ENCODE measurements at places on chromosomes 1 and 21.

- DNase-seq = no peak
These were observed 8.0 kb upstream of the TMEM52 start for GRCh38 chr1:1926886-1927660.

DNA sequence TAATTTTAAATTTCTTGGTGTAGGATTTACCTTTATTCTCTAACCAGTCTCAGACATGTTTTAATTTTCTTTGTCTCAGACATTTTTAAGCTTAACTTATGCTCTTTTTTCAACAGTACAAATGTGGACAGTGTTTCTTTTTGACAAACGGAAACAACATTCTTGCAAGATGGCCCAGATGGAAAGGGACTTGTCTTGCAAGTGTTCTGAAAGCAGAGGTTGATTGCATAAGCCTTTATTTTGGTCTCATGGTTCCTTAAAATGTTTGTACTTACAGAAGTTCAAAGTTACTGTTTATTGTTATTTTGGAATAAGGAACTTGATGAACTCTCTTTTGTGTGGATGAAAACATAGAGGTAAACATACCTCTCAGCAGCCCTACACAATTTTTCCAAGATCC, 22.9 kb downstream of the SMAP2 start:
- DNase-seq = no peak

DNA sequence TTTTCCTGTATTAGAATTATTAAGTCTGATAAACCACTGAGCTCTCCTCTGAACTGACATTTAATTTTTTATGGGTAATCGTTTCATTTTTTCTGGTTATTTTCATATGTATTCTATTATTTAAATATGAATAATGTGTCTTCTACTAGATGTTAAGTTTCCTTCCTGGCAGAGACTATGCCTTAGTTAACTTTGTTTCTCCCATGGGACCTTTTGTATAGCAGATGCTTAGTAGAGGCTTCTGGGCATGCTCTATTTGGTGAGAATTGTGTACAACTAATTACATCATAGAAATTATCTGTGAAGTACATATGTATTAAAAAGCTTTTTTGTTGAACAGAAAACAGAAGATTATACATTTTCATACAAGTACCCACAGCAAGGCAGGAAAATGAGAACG, 23.4 kb downstream of the CTBS start:
- no peak for DNase-seq

DNA sequence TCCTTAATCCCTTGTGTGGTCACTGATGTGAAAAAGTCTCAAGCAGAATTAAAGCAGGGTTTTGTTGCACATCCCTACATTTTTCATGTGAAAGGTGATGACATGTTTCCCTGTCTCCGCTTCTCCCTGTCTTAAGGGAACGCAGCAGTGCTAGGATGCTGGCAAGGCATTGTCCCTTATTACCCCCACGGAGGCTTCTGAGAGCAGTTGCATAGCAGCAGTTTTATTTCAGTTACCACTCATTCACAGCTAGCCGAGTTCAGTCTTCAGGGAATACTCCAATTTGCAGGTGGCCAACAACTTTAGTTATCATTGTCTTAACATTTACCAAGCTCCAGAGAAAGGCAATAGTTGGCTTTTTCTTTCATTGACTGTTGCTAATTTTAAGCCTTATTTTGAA, 89.1 kb downstream of the CLEC20A start:
- no peak for DNase-seq

DNA sequence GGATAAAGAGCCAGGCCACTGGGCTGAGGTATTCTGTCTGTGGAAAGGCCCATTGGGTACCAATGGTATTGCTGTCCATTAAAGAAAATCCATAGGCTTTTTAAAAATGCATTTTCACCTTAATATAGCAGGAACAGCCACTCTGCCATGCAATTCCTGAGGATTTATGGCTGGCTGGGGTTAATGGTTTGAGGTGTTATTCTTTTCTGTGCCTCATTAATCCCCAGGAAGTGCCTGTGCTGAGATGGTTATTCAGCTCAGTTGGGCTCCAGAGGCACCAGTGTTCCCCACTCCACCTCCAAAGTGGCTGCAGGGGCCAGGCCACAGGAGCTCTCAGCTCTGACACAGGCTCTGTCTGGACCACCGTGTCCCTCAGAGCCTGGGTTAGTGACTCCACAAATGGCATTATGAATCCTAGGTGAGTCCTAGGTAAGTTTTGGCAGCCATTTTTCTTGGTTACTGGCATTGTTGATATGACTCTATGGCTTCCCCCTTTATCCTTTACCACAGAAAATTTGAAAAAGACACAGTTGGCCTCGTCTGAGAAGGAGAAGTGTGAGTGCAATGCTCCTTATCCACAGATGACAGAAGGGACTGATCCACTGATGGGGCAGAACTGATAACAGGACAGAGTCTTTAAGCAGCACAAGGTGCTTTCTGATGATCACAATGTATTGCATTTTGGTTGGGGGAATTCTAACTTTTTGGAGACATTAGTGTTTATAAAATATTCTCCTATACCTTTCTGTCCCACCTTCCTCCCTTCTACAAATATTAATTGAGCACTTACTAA, 2.2 kb upstream of the PAPPA2 start:
- no peak for DNase-seq

GRCh38 chr1:158471920-158472319, at the start of gene OR10R2:
OR10R2 (plus strand) TSS chr1:158472220; CDS start chr1:158472326, 106 bp downstream.
- no peak for DNase-seq

DNA sequence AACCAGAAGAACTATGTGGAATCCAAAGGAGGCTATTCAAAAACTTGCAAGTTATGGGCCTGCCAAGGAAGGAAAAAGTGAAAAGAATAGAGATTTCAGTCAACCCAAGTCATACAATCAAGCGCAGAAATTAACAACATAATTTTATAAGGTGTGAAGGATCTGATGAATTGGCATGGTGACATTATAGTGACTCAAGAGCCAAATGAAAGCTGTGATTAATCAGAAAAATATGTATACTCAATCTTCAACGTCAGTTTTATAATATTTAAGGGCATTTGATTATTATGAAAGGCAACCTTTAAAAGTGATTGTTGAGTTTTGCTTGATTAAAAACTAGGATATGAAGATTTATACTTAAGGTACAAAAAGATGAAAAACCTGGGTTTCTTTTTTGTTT, 37.8 kb upstream of the THEM4 start:
- no peak for DNase-seq

DNA sequence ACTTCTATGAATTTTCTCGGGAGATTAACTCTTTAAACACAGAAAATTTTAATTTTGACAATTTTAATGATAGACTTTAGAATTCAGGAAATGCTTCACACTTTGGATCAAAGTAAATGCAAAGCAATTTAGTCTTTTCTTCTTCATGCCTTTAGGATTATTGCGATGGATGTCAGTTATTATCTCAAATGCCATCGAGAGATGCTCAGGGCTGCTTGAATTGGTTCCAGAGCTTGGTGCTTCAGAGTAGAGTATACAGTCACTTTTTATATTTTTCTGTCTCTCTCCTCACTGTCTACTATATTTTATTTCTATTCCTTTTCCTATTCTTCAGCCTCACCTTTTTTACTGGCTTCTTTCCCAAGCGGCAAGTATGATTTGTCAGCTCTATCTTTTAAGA, 59.2 kb downstream of the C1orf21 start:
- no peak for DNase-seq
